WTC11 (cell line): ENCODE measurements at places on chromosomes 16 and 17. TPM values are rescaled to one million over a fixed set of nuclear protein-coding genes. Genes with fewer than 3 reads are reported as not detected.

The CHST4 gene
- 9.9 to 12.8 TPM (median 12.0 TPM) in 3 replicates for total RNA-seq

The KRT25 gene
- not detected in 3 replicates for total RNA-seq

The RAMP2 gene
- total RNA-seq, result 10.9 to 13.1 TPM (median 11.6 TPM) in 3 replicates

The TBX2 gene
- total RNA-seq, result 0.09 to 0.41 TPM (median 0.21 TPM) in 3 replicates

The C17orf50 gene
- 0.30 to 0.89 TPM (median 0.35 TPM) in 3 replicates for total RNA-seq

The VPS9D1 gene
- total RNA-seq, result 3.8 to 5.6 TPM (median 4.2 TPM) in 3 replicates

The TPPP3 gene
- total RNA-seq, result 0.57 to 0.74 TPM (median 0.64 TPM) in 3 replicates

The MMP28 gene
- 0.22 TPM in 1 of 3 replicates, not detected in the others for total RNA-seq

The RECQL5 gene
- 48.9 to 53.1 TPM (median 51.0 TPM) in 3 replicates for total RNA-seq

The TEKT3 gene
- total RNA-seq, result 2.0 to 3.1 TPM (median 2.3 TPM) in 3 replicates

The TBC1D3K gene
- not detected in 3 replicates for total RNA-seq

The MYLK3 gene
- 0.30 to 0.79 TPM (median 0.41 TPM) in 3 replicates for total RNA-seq

The KCTD19 gene
- total RNA-seq, result 0.85 to 1.1 TPM (median 0.85 TPM) in 3 replicates

The CHST5 gene
- total RNA-seq, result 0.71 to 0.89 TPM in 2 of 3 replicates, not detected in the other

The AOC2 gene
- 9.8 to 11.0 TPM (median 10.1 TPM) in 3 replicates for total RNA-seq

The EVI2A gene
- 0.09 to 0.16 TPM (median 0.15 TPM) in 3 replicates for total RNA-seq

The PRAC1 gene
- 35.2 to 60.8 TPM (median 37.9 TPM) in 3 replicates for total RNA-seq

The ZCCHC14 gene
- 30.6 to 33.8 TPM (median 30.9 TPM) in 3 replicates for total RNA-seq

The AHSP gene
- total RNA-seq, result 0.60 to 0.81 TPM in 2 of 3 replicates, not detected in the other

The CCL11 gene
- not detected in 3 replicates for total RNA-seq

The SLC6A2 gene
- 0.16 to 0.30 TPM (median 0.20 TPM) in 3 replicates for total RNA-seq

The MARVELD3 gene
- 29.2 to 31.0 TPM (median 30.0 TPM) in 3 replicates for total RNA-seq

The PRDM7 gene
- total RNA-seq, result 0.07 TPM in 1 of 3 replicates, not detected in the others

The C16orf87 gene
- total RNA-seq, result 21.8 to 22.5 TPM (median 22.5 TPM) in 3 replicates

The NOS2 gene
- 0.98 to 1.4 TPM (median 1.4 TPM) in 3 replicates for total RNA-seq
